ENCODE measurements at places on chromosomes 11 and 22. TPM values are rescaled to one million over a fixed set of nuclear protein-coding genes. Genes with fewer than 3 reads are reported as not detected.

CCDC179 gene
- not detected for total RNA-seq

HOATZ gene
- total RNA-seq = 0.43 TPM

OR52B2 gene
- total RNA-seq = not detected

NLRP14 gene
- total RNA-seq = not detected

PATE4 gene
- not detected for total RNA-seq

TMPRSS13 gene
- total RNA-seq = 0.66 TPM

HBG1 gene
- total RNA-seq = not detected

MAFF gene
- 18.2 TPM for total RNA-seq

TMX2 gene
- total RNA-seq = 91.5 TPM

KRTAP5-2 gene
- not detected for total RNA-seq

DNA sequence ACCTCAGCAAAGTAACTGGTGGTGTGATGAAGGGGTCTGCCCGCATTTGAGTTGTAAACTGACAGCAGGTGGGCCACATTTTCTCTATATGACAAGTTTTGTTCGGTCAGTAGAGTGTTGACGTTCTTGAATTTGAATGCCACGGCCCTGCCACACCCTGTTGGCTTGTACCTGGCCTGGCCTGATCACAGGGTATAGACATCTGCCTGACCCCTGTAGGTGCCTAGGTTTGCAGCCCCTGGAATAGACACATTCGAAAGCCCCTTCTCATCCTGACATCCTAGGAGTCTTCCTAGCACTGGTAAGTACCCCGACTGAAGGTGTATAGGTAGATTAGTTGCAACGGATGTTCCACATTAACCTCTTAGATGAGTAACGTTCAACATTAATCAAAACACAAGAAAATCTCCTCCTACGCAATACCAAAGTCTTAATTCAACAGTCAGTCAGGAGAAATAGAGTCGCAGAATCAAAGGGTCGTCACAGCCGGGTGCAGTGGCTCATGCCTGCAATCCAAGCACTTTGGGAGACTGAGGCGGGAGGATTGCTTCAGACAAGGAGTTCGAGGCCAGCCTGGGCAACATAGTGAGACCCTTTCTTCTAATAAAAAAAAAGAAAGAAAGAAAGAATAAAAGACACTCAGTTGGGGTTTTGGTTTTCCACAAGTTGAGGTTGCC is 43.6 kb upstream of the CD5 start:
- H3K36me3 ChIP-seq = no peaks in the 10 kb centered on the region
- no peaks in the 10 kb centered on the region for H3K27me3 ChIP-seq
- no peak for DNase-seq
- no peak overlapping the region for H3K27ac ChIP-seq
- no peak overlapping the region for H3K4me3 ChIP-seq
- H3K4me1 ChIP-seq = peaks cover 9% of the 10 kb centered on the region

DNA sequence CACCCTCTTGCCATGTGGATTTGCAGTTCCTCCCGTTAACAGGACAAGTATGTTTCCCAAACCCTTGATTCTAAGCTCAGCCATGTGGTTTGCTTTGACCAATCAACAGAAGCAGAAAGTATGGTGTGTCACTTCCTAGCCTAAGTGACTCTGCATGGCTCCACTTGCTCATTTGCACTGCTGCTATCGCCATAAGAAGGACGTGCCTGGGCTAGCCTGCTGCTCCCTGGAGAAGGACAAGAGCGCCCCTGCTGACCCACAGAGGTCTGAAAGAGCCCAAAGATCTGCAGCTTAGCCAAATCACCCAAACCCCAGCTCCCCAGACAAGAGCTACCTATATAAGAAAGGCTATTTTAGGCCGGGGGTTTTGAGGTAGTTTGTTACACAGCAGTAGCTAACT is 18.0 kb downstream of the TBRG1 start:
- no peak overlapping the region for H3K27ac ChIP-seq
- peaks cover 5% of the 10 kb centered on the region for H3K36me3 ChIP-seq
- H3K27me3 ChIP-seq = no peaks in the 10 kb centered on the region
- peaks cover 18% of the 10 kb centered on the region for H3K4me1 ChIP-seq
- no peak for DNase-seq

DNA sequence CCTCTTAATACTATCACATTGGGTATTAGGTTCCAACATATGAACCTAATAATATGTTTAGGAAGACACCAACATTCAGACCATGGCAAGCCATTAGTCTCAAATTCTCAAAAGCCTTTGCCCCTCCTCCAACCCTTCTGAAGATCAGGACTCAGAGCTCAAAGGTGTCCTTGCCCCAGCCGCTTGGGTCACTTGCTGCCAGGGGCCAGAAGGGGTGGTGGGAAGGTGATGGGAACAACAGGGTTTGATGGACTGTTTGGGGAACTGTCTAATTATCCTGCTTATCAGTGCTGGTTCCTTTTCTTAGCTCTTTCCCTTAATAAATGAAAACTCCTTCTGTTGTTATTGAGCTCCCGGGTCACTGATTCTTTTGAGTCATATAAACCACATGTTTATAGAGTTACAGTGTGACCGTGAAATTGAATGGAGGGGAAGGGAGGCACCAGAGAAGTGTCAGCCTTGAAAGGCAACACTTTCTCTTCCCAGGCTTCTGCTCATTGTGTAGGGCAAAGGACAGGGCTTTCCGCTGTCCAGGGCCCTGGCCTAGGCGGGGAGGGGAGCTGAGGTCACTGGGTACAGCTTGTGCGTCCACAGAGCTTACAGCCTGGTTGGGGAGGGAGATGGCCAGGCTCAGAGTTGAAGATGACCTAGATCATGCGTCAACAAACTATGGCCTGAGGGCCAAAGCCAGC is 105.1 kb downstream of the FBXO7 start:
- peak; percentile 72 for DNase-seq
- H3K4me3 ChIP-seq = no peak overlapping the region
- peaks cover 4% of the 10 kb centered on the region for H3K4me1 ChIP-seq
- peaks cover 26% of the 10 kb centered on the region for H3K27me3 ChIP-seq

- H3K4me1 ChIP-seq = no peaks in the 10 kb centered on the region
- H3K27me3 ChIP-seq = peaks cover 12% of the 10 kb centered on the region
- no peaks in the 10 kb centered on the region for H3K36me3 ChIP-seq
- no peak overlapping the region for H3K27ac ChIP-seq
Observed at GRCh38 chr11:131538322-131538721, 167.9 kb downstream of the NTM start.

GRCh38 chr11:10473371-10473770 is 18.3 kb downstream of the AMPD3 start:
- H3K27me3 ChIP-seq = no peaks in the 10 kb centered on the region
- no peak overlapping the region for H3K4me3 ChIP-seq
- H3K27ac ChIP-seq = no peak overlapping the region
- no peaks in the 10 kb centered on the region for H3K36me3 ChIP-seq
- H3K4me1 ChIP-seq = no peaks in the 10 kb centered on the region

GRCh38 chr11:46120346-46121300 is 631 bp downstream of the PHF21A start:
- DNase-seq = peak; percentile 82
- no peaks in the 10 kb centered on the region for H3K27me3 ChIP-seq
- peak overlapping the region; percentile 65 for H3K4me3 ChIP-seq
- H3K4me1 ChIP-seq = peaks cover 4% of the 10 kb centered on the region
- no peaks in the 10 kb centered on the region for H3K36me3 ChIP-seq
- H3K27ac ChIP-seq = peak overlapping the region; percentile 71

DNA sequence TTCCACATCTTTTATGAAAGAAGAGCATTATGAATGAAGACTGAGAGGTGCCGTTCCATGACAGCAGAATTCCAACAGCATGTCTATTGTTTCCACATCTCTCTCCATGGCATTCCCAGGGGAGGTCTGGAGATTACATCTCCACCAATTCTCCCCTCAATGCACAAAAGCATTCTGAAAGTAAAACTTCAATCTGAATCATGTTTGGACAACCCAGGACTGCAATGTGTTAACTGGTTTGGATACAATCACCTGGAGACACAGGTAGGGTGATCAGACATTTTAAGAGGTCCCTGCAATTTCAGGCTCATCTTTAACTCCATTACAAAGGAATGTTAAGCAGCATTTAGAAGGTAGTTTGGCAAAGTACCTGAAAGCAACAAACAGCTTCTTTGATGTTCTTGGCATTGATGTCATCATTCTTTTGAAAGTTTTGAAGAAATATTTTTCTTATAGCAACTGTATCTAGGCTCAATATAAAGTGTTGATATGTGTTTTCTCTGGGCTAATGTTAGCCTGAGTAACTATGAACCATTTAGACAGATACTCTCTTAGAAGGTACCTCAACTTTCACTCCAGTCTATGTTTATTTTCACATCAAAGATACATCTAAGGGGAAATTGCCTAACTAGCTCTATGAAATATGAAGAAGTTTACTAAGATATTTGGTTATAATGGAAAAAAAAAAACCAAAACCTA is 181.4 kb upstream of the MTMR2 start:
- H3K4me3 ChIP-seq = no peak overlapping the region
- DNase-seq = no peak
- no peaks in the 10 kb centered on the region for H3K36me3 ChIP-seq
- peak overlapping the region; percentile 32 for H3K27ac ChIP-seq
- peaks cover 21% of the 10 kb centered on the region for H3K4me1 ChIP-seq
- no peaks in the 10 kb centered on the region for H3K27me3 ChIP-seq

DNA sequence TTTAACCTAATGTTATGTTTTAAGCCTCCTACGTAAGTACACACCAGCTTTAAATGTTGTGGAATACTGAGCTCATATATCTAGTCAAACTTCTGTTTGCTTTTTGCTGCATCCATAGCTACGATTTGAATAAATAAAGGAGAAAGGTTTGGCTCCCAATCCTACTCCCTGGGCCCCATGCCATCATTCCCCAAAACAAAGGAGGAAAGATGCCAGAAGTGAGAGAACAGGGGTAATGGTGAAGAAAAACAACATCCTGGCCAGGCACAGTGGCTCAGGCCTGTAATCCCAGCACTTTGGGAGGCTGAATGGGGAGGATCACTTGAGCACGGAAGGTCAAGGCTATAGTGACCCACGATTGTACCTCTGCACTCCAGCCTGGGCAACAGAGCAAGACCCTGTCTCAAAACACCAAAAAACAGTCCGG is 26.5 kb downstream of the SCGB1A1 start:
- H3K36me3 ChIP-seq = no peaks in the 10 kb centered on the region
- peaks cover 24% of the 10 kb centered on the region for H3K4me1 ChIP-seq
- peak; percentile 64 for DNase-seq
- H3K27ac ChIP-seq = peak overlapping the region; percentile 69
- no peak overlapping the region for H3K4me3 ChIP-seq
- H3K27me3 ChIP-seq = no peaks in the 10 kb centered on the region

DNA sequence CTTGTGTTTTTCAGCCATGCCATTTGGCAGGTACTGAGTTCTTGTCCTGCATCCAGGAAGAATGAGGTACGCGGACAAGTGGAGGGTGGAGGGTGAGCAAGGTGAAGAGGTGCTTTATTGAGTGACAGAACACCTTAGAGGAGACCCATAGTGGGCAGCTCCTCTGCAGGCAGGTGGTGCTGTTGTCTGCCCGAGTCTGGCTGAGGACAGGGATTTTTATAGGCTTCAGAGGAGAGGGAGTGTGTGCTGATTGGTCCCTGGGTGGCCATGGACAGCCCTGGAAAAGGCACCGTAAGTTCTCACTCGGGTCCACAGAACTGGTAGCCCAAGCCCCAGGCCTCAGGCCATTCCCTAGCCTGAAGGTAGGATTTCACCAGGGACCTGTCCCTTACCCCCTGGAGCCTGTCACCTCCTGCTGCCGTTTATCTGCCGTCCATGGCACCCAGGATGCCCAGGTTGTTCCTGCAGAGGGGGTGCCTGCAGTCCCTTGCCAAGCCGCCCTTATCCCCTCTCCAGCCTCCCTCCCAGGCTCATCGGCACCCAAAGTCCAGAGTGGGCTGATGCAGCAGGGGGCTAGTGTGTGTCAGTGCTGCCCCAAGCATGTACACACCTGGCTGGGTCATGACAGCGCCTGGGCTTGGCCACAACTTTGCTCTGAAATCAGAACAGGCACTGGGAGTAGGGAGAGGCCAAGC is 213.6 kb downstream of the LRRC4C start:
- H3K27me3 ChIP-seq = no peaks in the 10 kb centered on the region
- no peaks in the 10 kb centered on the region for H3K36me3 ChIP-seq
- no peak for DNase-seq
- H3K27ac ChIP-seq = no peak overlapping the region
- H3K4me3 ChIP-seq = no peak overlapping the region
- no peaks in the 10 kb centered on the region for H3K4me1 ChIP-seq

- no peak overlapping the region for H3K4me3 ChIP-seq
- H3K36me3 ChIP-seq = peaks cover 2% of the 10 kb centered on the region
- H3K27me3 ChIP-seq = no peaks in the 10 kb centered on the region
- no peak overlapping the region for H3K27ac ChIP-seq
- no peak for DNase-seq
Observed at GRCh38 chr22:35938226-35938625, 90.4 kb downstream of the RBFOX2 start.

GRCh38 chr11:76456571-76456970 is 11.8 kb downstream of the EMSY start:
- H3K4me1 ChIP-seq = peaks cover 12% of the 10 kb centered on the region
- no peaks in the 10 kb centered on the region for H3K27me3 ChIP-seq
- H3K4me3 ChIP-seq = no peak overlapping the region

DNA sequence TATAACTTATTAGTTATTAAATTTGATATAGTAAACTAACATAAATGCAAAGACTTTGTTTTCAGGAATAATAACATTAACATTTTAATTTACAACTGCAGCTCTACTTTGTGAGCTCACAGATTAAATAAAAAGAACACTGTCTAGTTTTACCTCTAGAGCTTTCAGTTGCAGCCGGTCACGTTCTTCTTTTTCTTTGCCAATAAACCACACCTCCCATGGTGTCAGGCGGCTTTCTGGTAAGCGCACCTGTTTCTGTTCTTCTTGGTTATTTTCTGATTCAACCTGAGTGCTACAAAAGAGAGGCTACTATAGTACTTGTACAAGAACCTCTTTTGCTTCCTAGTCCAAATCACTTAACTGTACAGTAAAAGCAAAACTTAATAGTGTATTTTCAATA is 5.8 kb downstream of the CCDC34 start:
- H3K27me3 ChIP-seq = no peaks in the 10 kb centered on the region
- peaks cover 3% of the 10 kb centered on the region for H3K4me1 ChIP-seq
- no peak overlapping the region for H3K4me3 ChIP-seq
- DNase-seq = no peak

DNA sequence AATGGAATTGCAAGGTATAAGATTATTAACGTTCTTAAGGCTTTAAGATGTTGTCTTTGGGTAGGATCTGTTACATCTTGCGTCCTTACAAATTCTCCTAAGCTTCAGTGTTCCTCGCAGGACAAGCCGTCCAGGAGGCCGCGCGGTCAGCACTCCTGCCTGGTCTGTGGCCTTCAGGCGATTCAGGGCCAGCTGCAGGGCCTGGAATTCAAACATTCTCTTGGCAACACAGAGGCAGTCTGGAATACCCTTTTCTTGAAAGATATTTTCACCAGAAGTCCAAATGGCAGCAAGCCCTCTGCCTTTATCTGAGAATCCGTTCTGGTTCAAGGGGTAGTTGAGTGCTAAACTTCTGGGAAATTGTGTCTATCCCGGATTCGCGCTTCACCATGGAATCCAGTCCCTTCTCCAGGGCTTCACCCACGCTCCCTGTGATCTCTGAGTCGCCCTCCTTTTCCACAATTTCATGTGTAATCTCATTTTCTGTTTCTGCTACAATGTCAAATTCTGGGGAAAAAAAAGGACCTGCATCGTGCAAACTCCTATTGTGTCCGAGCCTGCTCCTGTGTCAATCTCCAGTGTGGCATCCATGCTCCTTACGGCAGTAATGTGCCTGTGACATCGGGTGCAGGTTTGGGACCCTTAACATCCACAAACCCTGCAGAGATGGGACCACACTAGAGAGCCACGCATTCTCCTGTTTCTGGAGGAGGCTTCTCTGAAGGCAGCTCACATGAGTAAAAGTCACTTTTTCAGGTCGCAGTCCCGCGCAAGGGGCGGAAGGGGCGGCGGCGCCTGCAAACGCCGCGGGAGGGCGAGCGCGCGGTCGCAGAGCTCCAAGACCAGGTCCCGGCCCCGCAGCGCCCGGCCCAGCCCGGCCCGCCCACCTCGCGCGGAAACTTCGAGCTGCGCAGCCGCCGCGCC is 25.4 kb upstream of the SORL1 start:
- no peak overlapping the region for H3K27ac ChIP-seq
- no peak overlapping the region for H3K4me3 ChIP-seq
- no peaks in the 10 kb centered on the region for H3K4me1 ChIP-seq
- no peaks in the 10 kb centered on the region for H3K36me3 ChIP-seq
- DNase-seq = no peak

Data from astrocyte (in vitro differentiated cells and primary cell).